ENCODE measurements at places on chromosomes 1 and 21.

DNA sequence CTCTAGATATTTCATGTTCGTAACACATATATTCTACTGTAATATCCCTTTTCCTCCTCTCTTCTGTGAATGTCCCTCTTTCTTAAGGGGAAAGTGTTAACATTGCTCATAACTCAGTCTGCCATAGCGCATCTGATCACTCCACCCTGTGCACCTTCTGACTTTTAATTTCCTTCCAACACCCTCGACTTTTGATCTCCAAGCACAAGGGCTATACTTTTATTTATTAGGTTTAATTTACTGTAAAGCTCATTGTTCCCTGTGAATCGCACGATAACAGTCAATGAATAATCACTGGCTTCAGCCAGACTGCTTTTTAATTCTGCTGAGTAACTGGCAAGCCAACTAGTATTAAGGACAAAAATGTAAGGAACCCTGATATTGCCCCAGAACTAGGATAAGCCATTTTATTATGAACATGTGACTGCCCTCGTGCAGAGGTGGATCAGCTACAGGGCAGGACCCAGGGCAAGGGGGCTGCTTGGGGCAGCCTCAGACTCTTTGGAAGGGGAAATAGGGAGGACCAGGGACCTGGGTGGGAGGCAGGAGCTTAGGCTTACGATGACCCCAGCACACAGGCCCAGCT is 2.6 kb upstream of the ETS2 start:
- DNase-seq, result no peak

- no peak for DNase-seq
These were observed 1502.5 kb downstream of the KCNT2 start for GRCh38 chr1:195105773-195106172.

DNA sequence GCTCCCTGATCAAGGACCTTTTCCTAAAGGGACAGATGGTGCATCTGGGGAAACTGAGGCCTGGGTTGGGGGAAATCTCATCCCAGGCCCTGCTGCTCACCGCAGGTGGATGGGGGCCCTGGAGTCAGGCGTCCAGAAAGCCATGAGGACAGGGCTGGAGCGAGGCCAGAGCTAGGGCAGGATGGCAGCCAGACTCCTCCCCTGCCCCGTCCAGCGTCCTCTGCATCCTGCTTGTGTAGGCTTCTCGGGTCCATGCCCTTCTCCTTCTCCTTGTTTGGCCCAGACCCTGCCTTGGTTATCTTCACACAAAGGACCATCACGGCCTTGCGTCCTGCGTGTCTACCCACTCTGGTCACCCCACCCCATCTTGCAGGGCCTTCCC is 43.0 kb downstream of the TRIM11 start:
- DNase-seq, result peak; percentile 0

GRCh38 chr21:17497316-17497715 is 15.5 kb upstream of the CXADR start:
- no peak for DNase-seq

DNA sequence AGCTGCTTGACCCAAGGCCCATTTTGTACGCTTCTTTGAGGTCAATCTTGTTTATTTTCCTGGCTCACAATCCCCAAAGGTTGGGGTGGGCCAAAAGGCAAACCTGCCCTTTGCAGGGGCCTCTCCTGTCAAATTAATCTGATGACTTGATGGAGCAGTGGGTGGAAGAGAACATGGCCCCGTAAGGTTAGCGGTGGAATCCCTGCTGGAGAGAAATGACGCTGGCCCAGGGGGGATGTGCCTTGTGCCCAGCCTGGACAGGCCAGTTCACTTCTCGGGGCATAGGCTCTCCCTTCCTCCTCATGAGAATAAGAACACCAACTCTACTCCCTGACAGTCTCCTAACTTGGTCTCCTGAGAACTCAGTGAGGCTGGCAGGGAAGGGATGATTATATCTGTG is 40.5 kb downstream of the C1orf198 start:
- no peak for DNase-seq

- peak; percentile 62 for DNase-seq
These were observed 32.1 kb downstream of the IL12RB2 start for GRCh38 chr1:67339623-67340343.

- DNase-seq, result no peak
These were observed 5.2 kb downstream of the TAL1 start for GRCh38 chr1:47226839-47227215.

DNA sequence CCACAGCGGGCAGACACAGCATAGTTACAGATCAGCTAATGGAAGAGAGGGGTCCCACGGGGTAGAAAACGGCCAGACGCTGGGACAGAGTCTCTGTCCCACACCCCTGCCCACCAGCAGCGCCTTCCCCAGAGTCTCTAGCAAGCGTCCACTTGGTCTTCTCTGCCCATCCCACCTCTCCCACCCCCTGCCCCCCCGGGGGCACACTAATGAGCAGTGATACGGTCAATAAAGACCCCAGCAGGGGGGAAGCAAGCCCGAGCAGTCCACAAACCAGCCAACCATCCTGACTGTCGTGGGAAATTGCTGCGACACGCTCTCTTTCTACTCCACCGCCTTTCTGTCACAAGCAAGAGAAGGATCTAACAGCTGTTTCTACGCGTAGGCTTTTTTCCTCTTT is 374.7 kb downstream of the NPHP4 start:
- no peak for DNase-seq

DNA sequence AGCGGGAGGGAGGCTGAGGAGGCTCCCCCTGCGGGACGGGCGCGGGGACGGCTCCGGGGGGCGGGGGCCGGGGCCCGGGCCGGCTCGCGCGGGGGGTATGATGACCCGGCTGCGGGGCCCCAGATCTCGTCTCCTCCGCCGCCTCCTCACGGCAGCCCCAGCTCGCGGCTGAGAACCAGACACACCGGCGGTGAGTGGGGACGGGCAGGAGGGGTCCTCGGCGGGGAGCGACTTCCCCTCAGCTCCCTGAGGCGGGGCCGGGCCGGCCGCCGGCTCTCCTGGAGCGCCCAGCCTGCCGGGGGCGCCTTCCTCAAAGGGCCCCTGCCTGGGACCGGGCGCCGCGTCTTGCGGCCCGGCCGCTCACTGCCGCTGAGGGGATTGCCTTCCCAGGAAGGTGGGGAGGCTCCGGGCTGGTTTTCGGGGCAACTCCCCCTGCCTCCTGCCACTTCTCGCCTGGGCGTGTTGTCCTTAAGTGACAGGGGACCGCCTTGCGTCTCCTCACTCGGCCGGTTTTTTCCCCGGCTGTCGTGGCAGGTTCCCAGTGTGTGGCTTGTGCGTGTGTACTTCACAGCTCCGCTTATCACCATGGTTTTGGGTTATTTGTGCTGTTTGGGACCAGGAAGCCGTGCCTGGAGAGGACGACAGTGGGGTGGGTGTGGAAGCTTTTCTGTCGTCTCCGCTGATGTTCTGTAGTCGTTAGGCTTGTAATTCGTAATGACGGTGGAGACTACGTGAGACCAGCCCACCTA is 800 bp downstream of the HIPK1 start:
- peak; percentile 65 for DNase-seq

DNA sequence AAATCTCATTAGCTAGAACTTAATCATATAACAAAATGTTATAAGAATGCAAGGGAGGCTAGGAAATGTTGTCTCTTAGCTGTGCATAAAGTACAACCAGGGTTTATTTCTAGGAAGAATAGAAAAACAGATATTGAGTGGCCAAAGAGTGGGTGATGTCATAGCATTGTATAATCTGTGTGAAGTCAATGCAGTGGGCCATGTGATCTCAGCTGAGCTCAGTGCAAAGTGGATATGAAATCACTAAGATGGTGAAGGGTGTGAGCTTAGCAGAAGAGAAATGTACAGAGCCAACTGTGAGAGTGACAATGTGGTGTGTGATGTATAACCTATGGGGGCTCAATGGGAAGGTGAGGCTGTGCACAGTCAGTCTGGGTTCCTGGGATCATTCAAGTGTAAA is 29.7 kb upstream of the DUSP23 start:
- no peak for DNase-seq
